ENCODE measurements at places on chromosomes 5 and 9. TPM values are rescaled to one million over a fixed set of nuclear protein-coding genes. Genes with fewer than 3 reads are reported as not detected.

Gene TMEM141
- 36.9 TPM for total RNA-seq

Gene TUBB4B
- total RNA-seq = 93.4 TPM

Gene ELAVL2
- not detected for total RNA-seq

Gene TRIM52
- 6.2 TPM for total RNA-seq

Gene DMRT3
- not detected for total RNA-seq

Gene CAAP1
- 22.3 TPM for total RNA-seq

Gene ZBTB34
- total RNA-seq = 9.7 TPM

Gene PCDHB13
- 0.29 TPM for total RNA-seq

All from placental pericyte (primary cell).